SK-N-DZ (cell line): ENCODE measurements at places on chromosomes 3 and 15.
A peak's percentile ranks its signal among the peaks of the same experiment; 100 is the strongest.

- DNase-seq = no peak
Observed at GRCh38 chr15:66733976-66734375, 31.9 kb downstream of the SMAD6 start.

GRCh38 chr3:8625991-8626390 is 18.6 kb downstream of the SSUH2 start:
- DNase-seq = no peak

- DNase-seq = no peak
Observed at GRCh38 chr3:89635137-89635536, 527.7 kb downstream of the EPHA3 start.

DNA sequence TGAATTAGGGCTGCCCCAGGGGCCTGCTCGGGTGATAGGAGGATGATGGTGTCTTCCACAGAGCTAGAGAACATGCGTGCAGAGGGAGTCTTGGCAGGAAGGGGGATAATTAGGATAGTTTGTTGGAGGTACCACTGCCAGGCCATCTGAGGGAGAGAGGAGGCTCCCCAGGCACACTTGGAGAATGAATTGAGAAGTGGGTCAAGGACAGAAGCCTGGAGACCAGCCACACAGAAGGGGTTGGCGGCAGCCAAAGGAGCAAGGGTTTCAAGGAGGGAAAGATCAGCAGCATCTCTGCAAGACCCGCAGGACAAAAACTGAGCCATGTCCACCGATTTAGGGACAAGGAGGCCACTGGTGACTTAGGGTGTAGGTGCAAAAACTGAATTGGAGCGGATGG is 6.9 kb downstream of the SLC28A1 start:
- DNase-seq = no peak

- DNase-seq = no peak
Observed at GRCh38 chr3:122826278-122826677, 31.4 kb downstream of the SLC49A4 start.

- DNase-seq = no peak
Observed at GRCh38 chr3:3133500-3133899, 6.8 kb downstream of the TRNT1 start.

- DNase-seq = peak; percentile 71
Observed at GRCh38 chr3:161915418-161915750, 418.8 kb downstream of the OTOL1 start.

GRCh38 chr3:78703944-78704343 is 1063.9 kb downstream of the ROBO1 start:
- no peak for DNase-seq

GRCh38 chr3:43503067-43503728 is 118.6 kb downstream of the ANO10 start:
- DNase-seq = no peak

DNA sequence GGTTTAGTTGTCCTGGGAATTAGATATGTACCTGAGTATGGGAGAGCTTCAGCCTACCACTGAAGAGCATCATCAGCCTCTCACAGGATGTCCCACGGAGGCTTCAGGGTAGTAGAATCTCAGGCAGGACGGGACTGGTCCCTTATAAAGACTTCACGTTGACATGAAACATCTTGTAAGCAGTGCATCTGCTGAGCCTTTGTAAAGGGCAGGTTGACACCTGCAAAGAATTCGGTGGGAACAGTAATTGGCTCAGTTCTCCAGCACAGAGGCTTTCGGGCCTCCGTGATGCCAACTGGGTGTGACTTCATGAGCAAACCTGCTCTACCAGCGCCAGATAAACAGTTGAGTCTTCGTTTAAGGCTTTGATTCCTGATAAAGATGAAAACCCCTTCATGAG is 26.9 kb upstream of the AVEN start:
- no peak for DNase-seq

DNA sequence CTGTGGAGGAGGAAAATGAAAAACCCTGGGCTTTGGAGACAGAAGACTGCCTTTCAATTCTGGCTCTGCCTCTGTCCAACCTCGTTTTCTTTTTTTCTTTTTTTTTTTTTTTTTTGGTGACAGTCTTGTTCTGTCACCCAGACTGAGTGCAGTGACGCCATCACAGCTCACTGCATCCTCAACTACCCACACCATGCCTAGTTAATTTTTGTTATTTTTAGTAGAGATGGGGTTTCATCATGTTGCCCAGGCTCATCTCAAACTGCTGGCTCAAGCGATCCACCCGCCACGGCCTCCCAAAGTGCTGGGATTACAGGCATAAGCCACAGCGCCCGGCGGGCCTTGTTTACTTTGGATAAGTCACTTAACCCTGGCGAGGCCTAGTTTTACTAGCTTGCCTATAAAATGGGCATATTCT is 66.3 kb upstream of the SLC25A26 start:
- DNase-seq = no peak

DNA sequence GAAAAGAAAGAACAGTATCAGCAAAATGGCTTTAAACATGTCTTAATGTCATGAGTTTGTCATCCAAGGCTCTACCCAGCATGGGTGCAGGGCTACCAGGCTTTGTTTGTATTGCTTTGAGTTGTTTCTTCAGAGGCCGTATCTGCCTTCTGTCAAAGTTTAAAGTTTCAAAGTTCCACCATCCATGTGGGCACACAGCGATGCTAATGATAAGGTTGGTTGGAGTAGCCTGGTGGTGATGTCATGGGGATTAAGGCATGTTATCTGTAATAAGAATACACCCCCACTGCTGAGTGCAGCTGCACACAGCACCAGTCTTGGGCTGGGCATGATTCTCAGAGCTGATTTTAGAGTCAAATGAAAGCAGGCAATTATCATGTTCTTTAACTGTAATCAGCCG is 72.0 kb upstream of the LRTM1 start:
- DNase-seq = peak; percentile 18

GRCh38 chr3:12856626-12857025 is 15.3 kb upstream of the RPL32 start:
- DNase-seq = no peak

- DNase-seq = no peak
Observed at GRCh38 chr15:94205366-94205765, 26.0 kb upstream of the MCTP2 start.

DNA sequence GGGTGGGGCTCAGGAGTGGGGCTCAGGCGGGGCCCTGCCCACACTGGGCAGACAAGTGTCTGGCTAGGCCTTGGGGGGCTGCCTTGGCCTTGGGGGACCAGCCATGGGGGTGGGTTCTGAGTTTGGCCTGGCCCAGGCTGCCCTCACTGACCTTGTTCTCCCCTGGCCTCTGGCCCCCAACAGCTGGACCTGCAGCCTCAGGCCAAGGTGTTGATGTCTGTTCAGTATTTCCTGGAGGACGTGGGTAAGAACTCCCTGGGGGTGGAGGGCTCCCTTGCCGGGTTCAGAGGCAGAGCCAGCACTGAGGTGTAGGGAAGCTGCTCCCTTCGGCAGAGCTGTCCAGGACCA is 20.0 kb downstream of the PRKCD start:
- DNase-seq = no peak

GRCh38 chr3:146431240-146431639 is 38.1 kb downstream of the PLSCR2 start:
- DNase-seq = no peak

GRCh38 chr3:109178708-109179107 is 42.2 kb downstream of the C3orf85 start:
- DNase-seq = no peak

DNA sequence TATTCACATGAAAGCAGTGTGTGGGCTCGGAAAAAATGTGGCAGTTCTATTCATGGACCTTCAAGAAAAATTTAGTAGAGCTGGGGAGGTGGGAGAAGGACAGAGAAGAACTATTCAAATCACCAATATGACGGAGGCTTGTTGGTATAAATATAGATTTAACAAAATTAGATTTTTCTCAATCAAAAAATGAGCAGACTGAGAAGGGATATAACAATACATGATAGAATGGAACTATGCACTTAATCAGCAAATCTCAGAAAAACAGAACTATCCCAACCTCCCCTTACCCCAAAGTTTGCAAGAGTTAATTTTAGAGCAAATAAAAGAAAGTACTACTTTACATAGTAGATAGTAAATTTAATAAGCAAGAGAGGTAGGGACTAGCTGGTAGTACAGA is 194.6 kb upstream of the BCL6 start:
- DNase-seq = no peak

DNA sequence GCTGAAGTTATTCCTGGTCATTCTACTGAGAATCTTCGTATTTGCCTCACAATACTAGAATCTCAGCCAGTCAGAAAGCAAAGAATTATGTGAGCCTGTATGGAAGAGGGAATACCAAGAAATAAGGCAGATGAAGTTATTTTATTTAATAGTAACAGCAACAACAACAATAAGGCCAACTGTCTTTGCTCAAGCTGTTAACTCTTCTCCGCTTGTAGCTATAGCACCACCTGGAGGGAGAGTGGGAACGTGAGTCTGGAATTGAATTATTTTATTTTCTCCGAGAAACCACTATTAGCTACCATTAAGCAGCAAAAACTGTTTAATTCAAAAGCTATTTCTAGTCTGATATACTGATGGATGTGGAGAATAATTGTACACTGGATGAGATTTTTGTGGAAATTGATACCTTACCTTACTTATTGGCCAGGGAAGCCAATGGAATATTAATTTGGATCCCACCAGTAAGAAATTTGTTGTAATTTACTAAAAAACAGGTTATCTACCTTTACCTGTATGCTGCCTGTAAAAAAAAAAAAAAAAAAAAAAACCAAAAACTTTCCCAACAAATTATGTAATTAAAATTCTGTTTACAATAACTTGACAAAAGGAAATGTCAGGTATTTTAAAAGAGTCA is 50.1 kb downstream of the CALML4 start:
- peak; percentile 27 for DNase-seq

DNA sequence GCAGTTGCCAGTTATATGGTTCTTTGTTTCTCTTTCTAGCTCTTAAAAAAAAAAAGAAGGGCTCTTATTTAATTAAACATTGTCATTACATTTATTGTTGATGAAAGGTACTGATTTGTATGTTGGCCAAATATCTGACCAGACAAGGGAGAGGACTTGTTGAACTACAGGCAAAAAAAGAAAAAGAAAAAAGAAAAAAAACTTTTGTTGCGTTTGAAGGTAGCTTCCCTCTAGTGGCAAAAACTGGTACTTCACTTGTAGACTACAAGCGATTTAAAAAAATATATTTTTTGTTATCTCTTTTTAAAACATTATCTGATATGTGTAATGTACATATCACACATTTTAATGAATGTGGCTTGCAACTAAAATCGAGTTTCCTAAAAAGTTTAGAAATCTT is 280.6 kb downstream of the ROBO2 start:
- DNase-seq = peak; percentile 20

GRCh38 chr3:63030666-63031065 is 155.4 kb upstream of the CADPS start:
- no peak for DNase-seq

DNA sequence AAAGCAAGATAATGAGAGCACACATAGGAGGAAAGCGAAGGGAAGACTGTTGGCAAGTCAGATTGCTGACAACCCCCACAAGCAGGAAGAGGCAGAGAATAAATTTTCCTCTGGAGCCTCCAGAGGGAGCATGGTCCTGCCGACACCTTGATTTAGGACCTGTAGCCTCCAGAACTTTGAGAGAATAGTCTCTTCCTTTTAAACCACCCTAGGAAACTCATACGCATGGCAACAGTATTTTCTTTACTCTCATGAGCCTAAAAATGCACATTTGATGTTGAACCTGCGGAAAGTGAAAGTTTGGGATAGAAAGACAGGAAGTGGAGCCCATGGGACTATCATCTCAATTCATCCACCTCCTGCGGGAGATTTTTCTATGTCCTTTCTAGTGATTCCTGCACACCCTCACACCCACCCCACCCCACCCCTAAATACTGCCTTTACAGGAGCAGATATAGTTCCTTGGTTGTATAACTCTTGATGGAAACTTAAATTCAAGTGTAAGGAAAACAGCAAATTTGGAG is 116.7 kb upstream of the LPP start:
- peak; percentile 52 for DNase-seq

DNA sequence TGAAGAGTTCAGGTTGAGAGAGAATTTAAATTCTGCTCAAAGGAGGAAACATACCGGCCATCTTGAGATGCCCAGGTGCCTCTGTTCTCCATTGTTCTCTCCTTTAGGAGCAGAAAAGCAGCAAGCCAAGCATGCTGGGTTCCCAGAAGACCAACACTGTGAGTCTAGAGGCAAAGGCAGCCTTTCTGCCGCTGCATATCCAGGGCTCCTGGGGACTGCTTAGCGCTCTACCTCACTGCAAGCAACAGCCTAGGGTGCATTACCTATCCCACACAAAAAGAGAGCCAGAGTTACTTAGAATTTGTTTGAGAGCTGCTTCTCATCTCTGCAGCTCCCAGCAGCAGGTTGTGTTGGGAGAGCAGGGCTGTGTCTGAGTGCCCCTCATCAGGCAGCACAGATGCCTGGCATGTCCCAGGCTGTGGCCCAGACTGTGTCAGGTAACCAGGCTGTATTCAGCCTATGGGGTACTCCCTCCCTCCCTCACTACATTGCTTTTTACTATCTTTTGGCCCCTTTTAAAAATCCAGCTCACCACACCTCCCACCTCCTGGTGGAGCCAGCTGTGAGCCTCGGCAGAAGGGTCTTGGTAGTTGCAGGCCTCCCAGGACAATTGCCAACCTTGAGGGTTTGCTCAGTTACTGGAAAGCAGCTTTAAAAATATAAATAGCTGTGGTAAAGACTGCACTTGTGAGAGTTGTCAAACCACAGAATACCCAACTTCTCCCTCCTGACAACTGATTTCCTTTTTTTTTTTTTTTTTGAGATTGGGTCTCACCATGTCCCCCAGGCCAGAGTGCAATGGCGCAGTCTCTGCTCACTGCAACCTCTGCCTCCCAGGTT is 30.2 kb downstream of the BCL2L10 start:
- DNase-seq = no peak

DNA sequence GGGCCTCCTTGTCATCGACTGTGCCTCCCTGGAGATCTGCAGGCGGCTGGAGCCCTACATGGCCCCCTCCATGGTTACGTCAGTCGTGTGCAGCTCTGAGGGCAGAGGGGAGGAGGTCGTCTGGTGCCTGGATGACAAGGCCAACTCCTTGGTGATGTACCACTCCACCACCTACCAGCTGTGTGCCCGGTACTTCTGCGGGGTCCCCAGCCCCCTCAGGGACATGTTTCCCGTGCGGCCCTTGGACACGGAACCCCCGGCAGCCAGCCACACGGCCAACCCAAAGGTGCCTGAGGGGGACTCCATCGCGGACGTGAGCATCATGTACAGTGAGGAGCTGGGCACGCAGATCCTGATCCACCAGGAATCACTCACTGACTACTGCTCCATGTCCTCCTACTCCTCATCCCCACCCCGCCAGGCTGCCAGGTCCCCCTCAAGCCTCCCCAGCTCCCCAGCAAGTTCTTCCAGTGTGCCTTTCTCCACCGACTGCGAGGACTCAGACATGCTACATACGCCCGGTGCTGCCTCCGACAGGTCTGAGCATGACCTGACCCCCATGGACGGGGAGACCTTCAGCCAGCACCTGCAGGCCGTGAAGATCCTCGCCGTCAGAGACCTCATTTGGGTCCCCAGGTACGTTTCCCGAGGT is 146.5 kb downstream of the LRRK1 start:
- no peak for DNase-seq

DNA sequence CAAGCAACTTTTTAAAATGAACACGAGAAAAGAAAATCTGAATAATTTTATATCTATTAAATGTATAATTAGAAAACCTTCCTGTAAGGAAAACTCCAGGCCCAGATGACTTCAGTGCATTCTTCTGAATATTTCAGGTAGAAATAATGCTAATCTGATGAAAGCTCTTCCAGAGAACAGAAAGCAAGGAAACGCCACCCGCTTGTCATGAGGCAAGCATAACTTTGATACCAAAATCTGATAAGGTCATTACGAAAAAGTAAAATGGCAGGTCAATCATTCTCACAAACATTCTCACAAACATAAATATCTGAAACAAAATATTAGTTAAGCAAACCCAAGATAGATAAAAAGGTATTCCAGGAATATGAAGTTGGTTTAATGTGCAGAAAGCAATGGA is 60.6 kb upstream of the PCSK6 start:
- no peak for DNase-seq
